Occipital lobe (tissue), 3 donors: ENCODE measurements at places on chromosomes 3 and 15. TPM values are rescaled to one million over a fixed set of nuclear protein-coding genes. Genes with fewer than 3 reads are reported as not detected.

DNA sequence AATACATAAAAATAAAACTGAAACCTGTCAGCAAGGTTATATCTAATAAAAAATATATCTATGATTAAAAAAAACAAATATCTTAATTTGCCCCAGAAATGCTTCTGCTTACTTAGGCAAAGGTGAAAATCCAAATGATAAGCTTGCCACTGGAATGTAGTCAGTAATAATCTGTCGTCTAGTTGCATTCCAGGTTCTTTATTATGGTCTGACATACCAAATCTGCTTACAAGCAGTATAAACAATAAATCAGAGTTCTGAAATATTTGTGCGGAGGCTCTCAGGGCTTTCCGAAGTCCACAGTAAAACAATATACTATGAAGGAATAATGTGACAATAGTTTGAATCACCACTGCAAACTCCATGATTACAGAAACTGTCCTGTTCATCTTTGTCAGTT, 1133.5 kb downstream of the ROBO1 start:
- DNase-seq = no peak

- DNase-seq = no peak
Measured at GRCh38 chr3:15522016-15522415, 510 bp upstream of the COLQ start.

- no peak for DNase-seq
Measured at GRCh38 chr3:123027292-123028232, at the start of gene SEMA5B. TSS of gene SEMA5B (minus strand) at chr3:123027763. CDS start at chr3:122961263, 66,500 bp downstream.

GRCh38 chr15:27669641-27670040, 429.5 kb downstream of the OCA2 start:
- DNase-seq = no peak

DNA sequence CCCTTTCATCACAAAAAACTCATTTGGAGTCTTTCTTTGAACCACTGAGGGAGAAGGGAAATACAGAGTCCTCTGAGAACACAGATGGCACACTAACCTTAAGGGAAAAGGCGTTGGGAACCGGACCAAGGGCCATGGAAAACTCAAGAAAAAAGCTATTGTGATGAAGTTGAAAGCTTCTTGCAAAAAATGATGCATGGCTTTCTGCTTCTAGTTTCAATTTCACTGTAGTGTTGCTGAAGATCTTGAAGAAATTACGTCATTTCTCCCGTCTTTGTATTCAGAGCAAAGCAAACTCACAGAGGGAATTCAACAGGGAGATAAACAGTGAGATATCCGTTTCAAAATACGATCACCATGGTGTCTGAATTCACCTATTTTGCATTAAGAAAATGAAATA, 642.3 kb upstream of the ADAMTS9 start:
- DNase-seq = no peak

MAGI1 gene
- total RNA-seq = 49.4 TPM

RTP1 gene
- total RNA-seq = not detected

CRYGS gene
- 1.6 TPM for total RNA-seq

ITGB5 gene
- 25.6 TPM for total RNA-seq
